ENCODE measurements at places on chromosomes 1 and 21.

- peak; percentile 76 for DNase-seq
Measured at GRCh38 chr1:168206111-168206510, 19.7 kb upstream of the SFT2D2 start.

GRCh38 chr1:53132176-53132575, 10.3 kb downstream of the SLC1A7 start:
- no peak for DNase-seq

- DNase-seq = no peak
Measured at GRCh38 chr1:51669272-51669671, 52.4 kb downstream of the OSBPL9 start.

DNA sequence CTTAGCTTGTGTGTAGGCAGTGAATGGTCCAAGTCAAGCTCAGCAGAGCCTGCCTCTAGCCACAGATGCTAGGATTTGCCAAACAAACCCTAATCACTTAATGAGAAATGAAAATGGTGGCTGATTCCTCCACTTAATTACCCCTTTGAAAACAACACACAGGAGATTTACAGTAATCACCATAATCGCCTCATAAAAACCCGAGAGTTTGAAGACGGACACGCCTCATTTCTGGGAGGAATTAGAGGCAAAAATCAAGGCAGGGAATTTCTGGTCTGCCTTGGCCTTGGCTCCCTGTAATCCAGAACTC, 16.3 kb upstream of the FOXE3 start:
- DNase-seq = no peak

- DNase-seq = no peak
Measured at GRCh38 chr1:109312246-109312645, 5.4 kb upstream of the MYBPHL start.

- no peak for DNase-seq
Measured at GRCh38 chr1:147414505-147415163, 126.7 kb upstream of the BCL9 start.

DNA sequence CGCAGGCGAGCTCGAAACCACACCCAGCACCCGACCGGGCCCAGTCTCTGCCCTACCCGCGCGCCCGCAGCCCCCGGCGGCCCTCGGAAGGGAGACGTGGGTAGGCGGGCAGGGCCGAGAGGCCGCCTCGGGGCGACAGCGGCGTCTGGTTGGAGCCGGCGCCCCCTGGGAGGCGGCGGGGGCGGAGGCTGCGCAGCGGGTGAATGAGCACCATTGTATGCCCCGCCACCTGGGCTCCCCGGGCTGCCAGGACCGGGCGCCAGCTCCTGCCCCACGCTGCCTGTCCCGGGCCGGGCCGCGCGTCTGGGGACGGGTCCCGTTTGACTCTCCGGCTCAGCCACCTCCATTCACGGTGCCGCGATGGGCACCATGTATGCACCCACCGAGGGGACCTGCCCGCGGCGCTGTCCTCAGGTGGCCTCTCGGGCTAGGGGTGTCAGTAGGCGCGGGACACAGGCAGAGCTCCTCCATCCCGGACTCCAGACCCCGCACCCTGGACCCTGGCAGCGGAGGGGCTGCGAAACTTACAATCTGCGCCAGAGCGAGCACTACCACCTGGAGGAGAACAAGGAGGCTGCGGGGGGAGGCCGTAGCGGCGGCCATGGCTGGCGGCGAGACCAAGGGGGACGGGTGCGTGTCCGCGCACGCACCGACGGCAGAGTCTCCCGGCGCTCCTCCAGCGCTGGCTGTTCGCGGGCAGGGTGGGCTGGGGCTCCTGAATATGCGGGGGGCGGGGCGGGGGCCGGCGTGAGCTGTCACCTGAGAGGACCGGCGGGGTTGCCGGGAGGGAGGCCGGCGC, at the start of gene COL9A2:
Gene COL9A2, minus strand, starts transcription at position 692 of the 799 bp plus-strand sequence. Its CDS starts 89 bp downstream, at position 603.
- DNase-seq = peak; percentile 48

DNA sequence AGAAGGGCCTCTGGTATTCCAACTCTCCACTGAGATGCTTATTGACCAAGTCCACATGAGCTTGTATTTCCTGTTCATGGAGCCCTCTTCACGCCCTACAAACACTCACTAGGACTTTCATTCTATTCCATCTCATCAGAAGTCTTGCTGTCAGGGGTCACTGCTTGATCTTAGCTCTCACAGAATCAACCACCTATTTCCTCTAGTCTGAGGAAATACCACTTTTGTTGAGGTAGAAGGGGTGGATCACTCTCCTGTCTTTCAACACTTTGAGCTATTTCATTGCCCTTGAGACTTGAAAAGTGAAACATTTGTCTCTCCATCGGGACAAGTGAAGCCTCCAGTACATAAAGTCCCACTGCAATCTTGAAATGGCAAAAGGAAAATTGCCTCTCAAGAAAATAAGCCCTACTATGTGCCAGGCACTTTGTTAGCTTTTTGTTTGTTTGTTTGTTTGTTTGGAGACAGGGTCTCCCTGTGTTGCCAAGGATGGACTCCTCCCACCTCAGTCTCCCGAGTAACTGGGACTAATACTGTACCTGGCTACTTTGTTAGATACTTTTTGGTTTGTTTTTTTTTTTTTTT, 19.8 kb upstream of the FAM110D start:
- DNase-seq = no peak

DNA sequence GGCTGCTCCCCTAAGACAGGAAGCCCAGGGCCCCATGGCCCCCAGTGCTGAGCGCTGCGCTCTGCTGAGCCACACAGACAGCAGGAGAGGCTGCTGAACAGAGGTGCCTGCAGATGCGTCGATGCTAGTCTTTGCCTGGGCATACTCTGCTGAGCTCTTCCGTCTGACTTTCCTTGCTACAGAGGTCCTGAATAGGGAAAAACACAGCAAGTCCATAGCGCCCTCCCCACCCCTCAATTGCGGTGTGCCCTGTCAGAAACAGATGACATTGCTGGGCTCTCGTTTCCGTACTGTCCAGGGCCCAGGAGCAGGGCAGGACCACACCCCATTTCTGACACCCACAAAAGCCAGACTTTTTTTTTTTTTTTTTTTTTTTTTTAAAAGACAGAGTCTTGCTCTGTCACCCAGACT, 252.5 kb downstream of the SDCCAG8 start:
- no peak for DNase-seq

DNA sequence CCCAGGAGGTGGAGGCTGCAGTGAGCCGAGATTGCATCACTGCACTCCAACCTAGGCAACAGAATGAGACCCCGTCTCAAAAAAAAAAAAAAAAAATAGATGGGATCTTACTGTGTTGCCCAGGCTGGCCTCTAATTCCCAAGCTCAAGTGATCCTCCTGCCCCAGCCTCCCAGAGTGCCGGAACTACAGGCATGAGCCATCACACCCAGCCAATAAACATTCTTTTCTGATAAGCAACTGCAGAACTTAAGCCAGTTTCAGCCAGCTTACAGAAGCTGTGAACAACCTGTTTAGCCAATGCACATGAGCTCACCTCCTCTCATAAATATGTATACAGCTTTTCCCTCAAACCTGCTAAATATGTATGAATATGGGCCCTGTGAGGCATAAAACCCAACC, 3.1 kb upstream of the MIIP start:
- no peak for DNase-seq

DNA sequence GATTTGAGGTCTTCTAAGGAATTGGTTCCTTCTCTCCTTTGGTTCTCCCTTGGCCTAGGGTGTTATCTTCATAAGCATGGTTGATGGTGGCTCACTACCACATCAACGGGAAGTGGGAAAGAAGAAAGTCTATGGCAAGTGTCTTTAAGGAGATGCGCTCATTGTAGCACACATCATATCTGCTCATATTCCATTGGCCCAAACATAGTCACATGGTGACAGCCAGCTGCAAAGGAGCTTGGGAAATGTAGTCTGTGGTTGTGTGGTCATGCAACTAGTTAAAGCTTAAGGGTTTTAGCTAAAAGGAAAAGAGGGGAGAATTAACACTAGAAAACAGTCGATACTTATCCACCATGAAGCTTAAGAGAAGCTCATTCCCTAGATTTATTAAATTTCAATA, 11.4 kb upstream of the MRPS6 start:
- DNase-seq = no peak

- DNase-seq = peak; percentile 62
Measured at GRCh38 chr1:100009458-100009857, 39.7 kb downstream of the SLC35A3 start.

GRCh38 chr21:39263372-39263771, 50.1 kb downstream of the BRWD1 start:
- DNase-seq = peak; percentile 82

DNA sequence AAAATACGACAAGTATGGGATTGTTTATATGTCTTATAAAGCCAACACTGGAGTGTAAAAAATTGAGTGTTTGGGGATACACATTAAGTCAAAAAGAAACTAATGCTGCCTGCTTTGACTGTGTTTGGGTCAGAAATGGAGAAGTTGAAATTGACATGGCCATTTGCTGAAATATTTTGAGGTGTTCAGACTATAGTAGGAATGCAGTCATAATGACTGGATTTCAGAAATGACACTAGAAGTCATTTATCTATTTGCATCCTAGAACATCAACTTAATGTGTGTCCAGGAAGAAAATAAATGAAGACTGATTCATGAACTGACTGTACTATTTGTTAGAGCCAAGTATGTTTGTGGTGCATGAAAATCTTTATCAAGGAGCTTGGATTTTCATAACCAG, 28.4 kb downstream of the RASAL2 start:
- no peak for DNase-seq

DNA sequence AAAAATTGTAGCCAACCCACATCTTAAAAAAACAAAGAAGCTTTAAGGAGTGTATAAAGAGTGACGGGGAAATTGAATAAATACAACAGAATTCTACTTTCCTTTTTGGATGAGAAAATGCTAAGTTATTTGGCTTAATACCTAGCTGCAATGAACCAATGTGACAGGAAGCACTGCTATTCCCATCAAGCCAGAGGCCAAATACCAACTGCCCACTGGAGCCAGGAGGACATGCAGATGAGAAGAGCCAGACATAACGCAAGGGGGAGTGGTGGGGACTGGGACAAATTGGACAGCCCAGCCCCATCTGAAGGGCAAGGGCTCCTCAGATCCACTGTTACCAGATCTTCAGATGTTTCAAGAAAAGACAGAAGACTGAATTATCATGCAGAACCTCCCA, 25.7 kb downstream of the DNAJC11 start:
- DNase-seq = no peak

DNA sequence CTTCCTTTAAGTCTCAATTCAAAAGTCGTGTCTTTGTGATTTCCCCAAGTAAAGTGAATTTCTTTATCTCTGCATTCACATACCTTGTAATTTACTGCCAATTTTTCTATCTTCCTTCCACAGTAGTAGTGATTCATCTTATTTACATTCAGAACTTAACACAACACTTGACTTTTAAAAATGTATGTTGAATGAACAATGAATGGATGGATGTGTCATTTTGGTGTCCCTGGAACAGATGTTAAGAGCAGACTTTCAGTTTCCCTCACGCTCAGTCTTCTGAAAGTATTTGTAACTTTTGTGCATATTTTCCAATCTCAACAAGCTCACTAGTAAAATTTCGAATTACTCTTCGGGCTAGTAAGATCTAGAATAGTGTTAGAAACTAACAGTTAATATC, 352.0 kb downstream of the HHIPL2 start:
- DNase-seq = peak; percentile 14

DNA sequence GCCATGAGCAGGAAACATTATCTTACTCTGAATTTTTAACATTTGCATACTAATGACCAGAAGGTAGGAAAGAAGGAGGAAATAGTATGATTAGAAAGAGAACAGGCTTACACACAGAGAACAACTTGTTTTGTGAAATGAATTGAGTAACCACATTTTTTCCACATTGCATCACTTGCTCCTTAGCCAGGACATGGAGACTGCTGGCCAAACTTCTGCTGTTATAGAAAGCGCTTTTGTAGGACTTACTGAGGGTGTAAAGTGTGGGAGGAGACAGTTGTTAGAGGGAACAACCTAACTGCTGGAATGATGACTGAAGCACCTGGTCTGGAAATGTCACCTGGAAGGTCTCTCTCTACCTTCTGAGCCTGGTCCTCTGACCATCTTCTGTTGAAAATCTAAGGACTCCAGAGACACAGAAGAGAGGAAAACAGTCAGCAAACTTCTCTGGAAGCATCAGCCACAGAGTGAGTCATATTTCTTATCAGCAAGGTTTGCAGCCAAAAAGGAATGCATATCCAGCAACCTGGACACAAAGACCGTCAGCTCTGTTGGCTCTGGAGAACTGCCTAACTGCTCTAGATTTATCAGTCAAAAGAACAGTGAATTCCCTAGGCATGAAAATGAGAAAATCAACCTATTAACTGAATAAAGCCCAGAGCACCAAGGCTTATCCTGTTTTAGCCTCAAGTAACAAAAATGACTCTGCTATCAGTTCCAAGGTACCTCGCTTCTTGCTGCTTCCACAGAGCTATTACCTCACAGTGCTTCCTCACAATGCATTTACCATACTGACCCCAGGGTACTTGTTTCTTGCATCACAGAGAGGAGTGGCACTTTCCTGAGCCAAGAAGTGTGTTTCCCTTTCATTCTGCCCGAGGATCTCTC, 88.0 kb upstream of the SLFNL1 start:
- DNase-seq = peak; percentile 91

DNA sequence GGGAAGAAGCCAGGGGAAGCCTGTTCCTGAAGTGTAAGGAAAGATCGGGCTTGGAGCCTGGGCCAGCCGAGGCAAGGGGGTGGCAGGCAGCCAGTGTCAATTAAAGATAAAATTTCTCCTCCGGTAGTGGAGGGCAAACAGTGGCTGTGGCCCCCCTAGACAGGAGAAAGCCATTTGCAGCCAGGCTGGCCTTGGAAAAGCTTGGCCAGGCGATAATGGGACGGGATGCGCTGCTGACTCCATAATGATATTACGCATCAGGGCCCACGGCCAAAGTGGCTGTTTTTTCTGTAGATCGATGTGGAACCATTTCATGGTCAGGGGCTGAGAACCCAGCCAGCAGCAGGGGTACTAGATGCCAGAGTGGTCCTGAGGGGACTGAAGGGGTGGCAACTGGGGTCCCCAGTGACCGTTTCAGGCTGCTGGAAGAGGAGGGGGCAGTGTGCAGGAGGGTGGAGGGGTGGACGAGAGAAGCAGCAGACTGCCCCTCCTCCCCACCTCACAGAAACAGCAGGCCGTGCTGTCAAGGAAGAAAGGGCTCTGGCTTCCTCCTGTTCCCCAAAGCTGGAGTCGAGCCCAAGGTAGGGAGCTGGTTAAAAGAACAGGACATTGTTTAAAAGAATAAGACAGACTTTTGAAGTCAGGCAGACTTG, 25.2 kb downstream of the KCNC4 start:
- no peak for DNase-seq

GRCh38 chr1:183328371-183328770, 89.8 kb downstream of the NMNAT2 start:
- no peak for DNase-seq

All from foreskin fibroblast (primary cell).